ENCODE measurements at places on chromosomes 3 and 15.

DNA sequence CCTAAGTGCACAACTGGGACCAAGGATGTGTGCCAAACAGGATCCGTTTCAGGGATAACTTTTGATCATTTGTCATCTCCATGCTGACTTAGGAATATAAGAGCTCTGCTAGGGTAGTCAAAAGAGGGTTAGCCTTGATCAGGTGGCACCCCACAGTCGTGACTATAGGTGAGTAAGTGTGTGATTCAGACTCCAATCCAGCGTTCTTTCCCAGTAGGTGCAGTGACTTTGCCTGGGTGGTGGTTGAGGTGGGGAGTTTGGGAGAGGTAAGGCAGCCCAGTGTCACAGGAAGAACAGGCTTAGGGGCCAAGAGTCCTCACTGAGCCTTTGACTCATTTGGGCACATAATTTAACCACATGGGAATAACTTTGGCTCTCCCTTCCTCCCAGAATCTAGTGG is 51.0 kb downstream of the CHDH start:
- DNase-seq: no peak

DNA sequence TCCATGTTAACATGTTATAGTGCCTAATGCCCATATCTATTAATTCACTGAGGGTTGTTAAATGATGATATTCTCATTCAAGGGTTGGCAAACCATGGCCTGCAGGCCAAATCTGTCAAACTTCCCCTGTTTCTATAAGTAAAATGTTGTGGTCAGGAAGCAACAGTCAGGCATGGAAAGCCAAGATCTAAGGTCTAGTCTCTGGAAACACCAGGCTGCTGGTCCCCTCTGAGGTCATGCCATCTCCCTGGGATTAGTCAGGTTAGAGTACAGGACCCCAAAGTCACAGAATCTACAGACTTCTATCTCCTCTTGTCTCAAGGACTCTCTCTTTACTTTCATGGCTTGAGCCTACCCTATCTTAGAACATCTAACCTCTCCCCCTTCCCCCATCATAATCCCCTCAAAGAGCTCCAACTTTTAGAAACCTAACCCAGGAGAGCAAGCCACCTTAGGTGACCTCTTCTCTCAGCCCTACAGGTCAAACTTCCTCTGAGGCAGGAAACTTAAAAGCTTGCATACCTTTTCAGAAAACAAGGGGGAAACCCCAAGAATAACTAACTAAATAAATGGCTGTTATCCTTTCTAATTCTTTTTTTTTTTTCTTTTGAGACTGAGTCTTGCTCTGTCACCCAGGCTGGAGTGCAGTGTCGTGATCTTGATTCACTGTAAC is 15.3 kb upstream of the HERC1 start:
- no peak for DNase-seq

DNA sequence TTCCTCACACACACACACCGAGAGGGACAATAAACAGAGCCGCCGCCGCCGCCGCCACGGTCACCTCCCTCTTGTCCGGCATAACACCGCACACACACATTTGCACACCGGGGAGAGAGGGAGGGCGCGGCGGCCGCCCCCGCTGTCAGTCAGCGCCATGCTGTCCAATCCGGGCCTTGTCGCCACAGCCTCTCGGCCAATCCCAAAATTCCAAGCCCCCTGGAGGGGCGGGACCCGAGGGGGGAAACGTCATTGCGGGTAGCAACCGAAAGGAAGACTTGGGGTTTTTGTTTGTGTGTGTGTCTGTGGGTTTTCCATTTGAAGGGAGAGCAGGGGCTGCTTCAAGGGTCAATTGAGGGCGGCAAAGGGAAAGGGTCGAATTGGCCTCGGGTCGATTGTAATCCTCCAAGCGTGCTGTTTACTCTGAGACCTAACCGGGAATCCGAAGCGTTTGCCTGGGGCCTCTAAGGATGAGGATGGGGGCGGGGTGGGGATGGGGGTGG is at the start of gene TOP2B:
TSS of gene TOP2B (minus strand) at position 96 of the 503 bp plus-strand sequence. CDS start 610 bp downstream, outside the sequence.
- peak; percentile 97 for DNase-seq

- DNase-seq: no peak
These were observed 113.3 kb downstream of the PDCD6IP start for GRCh38 chr3:33911525-33912322.

GRCh38 chr3:71554649-71555048 is 28.9 kb downstream of the FOXP1 start:
- no peak for DNase-seq

DNA sequence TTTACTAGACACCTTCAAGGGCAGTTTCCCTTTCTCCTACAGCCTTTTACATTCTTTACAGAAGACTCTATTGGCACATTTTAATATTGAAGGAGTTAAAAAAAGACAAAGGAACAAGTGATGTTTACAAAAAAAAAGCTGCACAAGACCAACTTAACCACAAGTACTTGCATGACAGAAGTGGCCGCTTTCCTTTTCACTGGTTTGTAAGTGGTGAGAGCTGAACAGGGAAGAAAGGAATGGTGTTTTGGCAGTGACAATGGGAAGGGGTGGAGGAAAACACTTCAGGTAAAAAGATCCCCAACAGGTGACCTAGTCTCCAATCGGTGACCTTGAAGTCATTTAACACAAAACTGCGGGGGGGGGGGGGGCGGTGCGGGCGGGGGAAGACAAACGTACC is 1.1 kb downstream of the WDR72 start:
- DNase-seq: no peak

GRCh38 chr15:28117432-28117990 is 18.4 kb upstream of the OCA2 start:
- DNase-seq: no peak

DNA sequence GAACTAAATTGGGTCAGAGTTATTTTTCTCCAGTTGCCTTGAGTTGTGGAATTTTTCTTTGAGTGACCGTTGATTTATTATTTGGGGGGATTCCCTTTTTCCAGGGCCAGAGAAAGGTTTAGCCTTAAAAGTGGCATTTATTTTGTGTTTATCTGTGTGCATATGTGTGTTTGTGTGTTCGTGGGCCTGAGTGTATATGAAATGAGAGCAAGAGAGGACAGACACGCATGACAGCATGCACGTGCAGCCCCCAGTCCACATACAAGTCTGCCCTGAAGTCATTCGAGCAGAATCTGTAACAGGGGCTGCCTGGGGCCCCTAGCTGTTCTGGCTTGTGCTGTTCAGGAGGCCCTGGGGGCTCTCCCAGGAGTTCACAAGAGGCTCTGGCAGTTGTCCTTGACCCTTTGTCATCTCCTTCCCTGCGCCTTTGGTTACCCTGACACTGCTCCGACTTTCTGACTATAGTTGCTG is 18.3 kb upstream of the TRAK1 start:
- DNase-seq: no peak

GRCh38 chr3:67090474-67090873 is 92.4 kb downstream of the KBTBD8 start:
- DNase-seq: no peak

DNA sequence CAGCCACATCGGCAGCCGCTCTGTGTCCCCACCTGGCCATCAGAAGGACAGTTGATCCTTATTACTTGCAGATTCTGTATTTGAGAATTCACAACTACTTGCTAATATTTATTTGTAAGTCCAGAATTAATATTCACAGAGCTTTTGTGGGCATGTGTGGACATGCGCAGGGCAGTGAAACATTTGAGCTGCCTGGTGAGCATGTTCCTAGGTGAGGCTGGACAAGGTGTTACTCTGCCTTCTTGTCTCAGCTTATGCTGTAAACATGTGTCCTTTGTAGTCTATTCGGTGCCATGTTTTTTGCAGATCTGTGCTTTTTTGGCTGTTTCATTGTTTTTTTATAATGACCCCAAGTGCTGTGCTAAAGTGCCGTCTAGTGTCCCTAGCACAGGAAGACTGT is 15.6 kb downstream of the FAH start:
- DNase-seq: no peak

DNA sequence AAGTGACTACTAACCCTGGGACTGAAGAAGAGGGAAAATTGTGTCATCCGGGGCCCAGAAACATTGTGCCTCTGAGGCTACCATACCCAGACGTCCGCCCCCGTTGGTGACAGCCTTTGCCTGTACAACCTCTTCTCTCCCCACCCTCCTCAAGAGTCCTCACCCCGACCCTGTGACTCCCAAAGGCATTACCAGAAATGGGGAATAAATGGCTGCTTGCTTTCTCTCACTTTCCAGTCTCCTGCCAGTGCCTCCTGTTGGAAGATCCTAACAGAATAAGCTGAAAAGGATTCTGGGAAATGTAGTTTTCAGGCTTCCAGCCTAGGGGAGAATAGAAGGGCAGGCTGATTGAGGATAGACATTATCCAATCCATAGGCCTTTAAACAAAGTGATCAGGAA is 30.8 kb upstream of the SLC25A36 start:
- peak; percentile 7 for DNase-seq

GRCh38 chr3:73018298-73018697 is 21.7 kb downstream of the PPP4R2 start:
- no peak for DNase-seq

DNA sequence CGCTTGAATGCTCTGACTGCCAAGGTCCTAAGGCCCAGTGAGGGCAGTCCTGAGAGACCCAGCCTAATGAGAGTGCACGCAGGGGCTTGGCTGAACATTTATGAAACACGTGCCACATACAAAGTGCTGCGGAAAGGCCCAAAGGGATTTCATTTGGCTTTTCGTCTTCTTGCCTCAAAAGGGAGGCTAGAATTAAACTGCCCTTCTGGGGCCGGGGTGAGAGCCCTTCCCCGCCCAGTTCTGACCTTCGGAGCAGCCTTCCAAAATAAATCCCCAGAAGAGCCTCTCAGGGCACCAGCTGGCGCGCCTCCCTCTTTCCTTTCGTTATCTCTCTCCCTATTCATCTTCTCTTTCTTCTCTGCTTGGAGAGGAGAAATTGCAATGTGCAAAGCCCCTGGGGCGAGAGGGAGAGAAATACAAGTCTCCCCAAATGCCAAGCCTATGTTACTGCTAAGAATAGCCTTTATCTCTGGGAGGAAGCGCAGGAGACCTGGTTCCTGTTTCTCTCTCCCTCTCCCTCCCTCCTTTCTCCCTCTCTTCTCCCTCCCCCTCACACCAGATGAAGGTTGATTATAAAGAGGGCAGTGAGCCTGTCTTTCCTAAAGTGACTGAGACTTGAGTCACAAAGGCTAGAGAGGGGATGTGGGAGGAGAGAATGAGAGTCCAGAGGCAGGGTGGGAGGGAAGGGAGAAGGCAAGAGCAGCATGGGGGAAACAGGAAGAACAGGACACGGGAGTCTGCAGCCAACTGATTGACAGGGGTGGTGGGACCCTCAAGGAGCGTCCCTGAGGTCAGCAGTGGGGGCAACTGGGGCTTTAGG is 36.7 kb upstream of the NDUFB4 start:
- DNase-seq: no peak

- DNase-seq: no peak
These were observed 333.0 kb upstream of the RARB start for GRCh38 chr3:25094932-25095685.

GRCh38 chr15:43093026-43093425 is 12.8 kb downstream of the UBR1 start:
- no peak for DNase-seq

DNA sequence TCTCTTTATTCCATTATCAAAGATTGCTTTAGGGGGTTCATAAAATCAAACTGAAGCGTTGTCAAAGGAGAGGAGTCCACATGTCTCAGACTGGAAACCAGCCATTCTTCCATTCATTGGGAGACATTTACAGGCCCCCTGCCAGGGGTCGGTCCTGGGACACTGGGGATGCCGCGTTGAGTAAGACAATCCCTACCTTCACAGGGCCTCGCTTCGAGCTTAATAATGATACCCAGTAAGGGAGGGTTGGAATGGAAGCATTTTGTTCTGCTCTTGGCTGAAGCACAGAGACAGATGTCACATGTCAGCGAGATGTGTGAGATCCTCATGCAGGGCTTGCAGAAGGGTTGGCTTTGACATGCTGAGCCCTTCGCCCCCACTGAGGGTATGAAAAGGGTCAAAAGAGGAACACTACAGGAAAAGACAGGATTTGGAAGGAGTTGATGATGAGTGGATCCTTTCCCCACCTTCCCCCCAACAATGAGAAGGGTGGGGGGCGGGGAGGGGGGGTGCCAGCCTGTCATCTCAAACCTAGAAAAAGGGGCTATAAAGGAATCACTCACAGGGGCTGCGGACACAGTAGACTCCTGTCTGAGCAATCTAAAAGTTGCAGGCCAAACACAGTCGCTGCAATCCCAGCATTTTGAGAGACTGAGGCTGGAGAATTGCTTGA is 25.6 kb upstream of the ARL8B start:
- DNase-seq: no peak

GRCh38 chr3:56935811-56936210 is 124.7 kb upstream of the SPATA12 start:
- no peak for DNase-seq

DNA sequence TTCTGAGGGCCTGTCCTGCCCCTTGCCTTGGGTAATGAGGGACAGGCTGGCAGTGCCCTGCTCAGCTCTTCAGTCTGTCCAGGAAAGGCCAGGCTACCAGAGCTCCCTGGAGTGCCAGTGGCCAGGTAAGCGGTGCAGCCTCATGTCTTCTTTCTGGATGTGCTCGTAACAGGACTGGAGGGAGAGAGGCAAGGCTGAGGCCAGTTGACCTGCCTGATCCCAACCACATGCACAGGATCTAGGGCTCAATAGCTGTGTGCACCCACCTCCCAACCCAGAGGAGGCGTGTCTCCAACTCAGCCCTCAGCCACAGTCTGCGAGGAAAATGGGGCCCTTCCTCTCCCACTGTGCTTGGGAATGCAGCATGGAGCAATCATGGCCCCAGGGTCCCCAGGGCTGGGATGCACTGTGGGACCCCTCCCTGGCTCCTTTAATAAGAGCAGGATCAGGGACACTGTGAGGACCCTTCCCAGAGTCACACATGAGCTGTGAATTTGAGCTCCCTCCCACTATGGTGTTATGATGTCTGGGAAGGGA is 22.5 kb downstream of the ALS2CL start:
- DNase-seq: no peak

- no peak for DNase-seq
These were observed 42.8 kb upstream of the RAF1 start for GRCh38 chr3:12706504-12707253.

DNA sequence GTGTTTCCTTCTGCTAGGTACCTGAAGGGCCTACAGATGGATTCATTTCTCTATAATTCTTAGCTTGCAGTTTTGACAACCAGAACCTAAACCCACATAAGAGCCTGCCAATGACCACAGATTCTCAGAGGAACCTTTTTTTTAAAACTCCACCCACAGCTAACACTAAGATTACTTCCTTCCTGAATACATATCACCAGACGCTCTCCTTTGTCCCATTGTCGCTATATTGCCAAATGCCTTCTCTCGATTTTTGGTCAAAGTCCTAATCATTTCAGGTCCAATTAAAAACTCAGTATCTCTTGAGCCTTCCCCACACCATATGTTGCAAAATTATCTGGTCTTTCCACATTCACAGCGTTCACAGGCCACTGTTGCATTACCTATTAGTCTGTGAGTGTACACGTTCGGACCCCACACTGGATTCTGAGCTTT is 12.4 kb downstream of the ZNF710 start:
- DNase-seq: no peak

DNA sequence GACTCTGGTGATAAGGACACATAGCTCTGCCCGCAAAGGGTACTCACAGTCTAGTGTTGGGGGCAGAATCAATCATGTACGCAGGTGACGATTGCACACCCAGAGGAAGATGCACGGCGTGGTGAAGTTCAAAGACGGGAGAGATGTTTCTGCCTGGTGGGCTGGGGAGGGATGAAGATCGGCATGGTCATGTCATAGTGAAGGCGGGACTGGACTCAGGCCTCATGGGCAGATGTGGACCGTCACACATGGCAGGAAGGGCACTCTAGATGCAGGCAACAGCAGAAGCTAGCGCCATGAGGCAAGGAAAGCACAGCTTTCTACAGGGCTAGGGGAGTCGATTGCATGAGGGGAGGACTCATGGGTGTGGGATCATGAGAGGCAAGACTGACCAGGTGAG is 240.6 kb downstream of the OPA1 start:
- DNase-seq: no peak

GRCh38 chr3:107877936-107878335 is 212.9 kb downstream of the CD47 start:
- DNase-seq: no peak

GRCh38 chr15:73972984-73973682 is 19.0 kb downstream of the STOML1 start:
- DNase-seq: peak; percentile 47
